ENCODE measurements at places on chromosomes 3 and 15.

- peak; percentile 26 for DNase-seq
Observed at GRCh38 chr3:128112357-128112968, 11.1 kb downstream of the RUVBL1 start.

DNA sequence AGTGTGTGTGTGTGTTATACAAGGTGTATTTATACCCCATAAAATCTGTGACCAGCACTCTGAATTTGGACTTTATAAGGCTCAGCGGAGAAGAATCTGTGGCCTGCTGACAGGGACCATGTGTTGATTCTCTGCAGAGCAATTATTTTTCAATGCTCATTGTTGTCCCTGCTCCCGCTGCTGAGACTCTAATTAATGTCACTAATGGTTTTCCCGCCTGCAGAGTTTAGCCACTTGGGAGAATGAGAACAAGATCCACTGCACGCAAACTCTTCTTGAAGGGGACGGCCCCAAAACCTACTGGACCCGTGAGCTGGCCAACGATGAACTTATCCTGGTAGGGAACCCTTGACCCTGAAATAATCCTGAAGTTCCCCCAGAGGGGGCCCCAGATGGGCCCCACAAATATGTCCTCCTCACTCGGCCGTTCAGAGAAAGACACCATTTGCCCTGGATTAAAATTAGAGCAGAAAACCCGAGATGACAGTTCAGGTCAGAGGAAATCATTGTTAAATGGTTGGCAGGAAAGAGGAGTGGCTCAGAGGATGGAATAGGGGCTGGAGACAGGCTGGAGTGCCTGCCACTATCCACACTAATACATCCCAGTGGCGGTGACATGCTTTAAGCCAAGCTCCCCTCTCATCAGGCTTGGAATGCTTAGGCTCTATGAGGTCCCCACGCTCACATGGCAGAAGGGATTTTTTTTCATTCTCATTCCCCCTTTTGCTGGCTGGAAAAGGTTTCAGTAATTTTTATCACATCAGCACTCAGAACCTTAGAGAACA, 3.3 kb downstream of the CRABP1 start:
- DNase-seq: no peak

GRCh38 chr15:86197770-86198169, 118.1 kb downstream of the AGBL1 start:
- no peak for DNase-seq

- DNase-seq: no peak
Observed at GRCh38 chr3:72169561-72170472, 384.9 kb upstream of the PROK2 start.

- DNase-seq: no peak
Observed at GRCh38 chr3:29312960-29313452, 32.1 kb downstream of the RBMS3 start.

GRCh38 chr3:20160230-20160629, 25.8 kb downstream of the SGO1 start:
- no peak for DNase-seq

Data from naive thymus-derived CD4-positive, alpha-beta T cell (primary cell).